Mesangial cell (primary cell): ENCODE measurements at places on chromosomes 2 and 18. TPM values are rescaled to one million over a fixed set of nuclear protein-coding genes. Genes with fewer than 3 reads are reported as not detected.

ZDBF2 gene
- total RNA-seq = 2.4 and 4.3 TPM in 2 replicates

IL36B gene
- total RNA-seq = not detected in 2 replicates

CPO gene
- 0.13 TPM in 1 of 2 replicates, not detected in the other for total RNA-seq

POTEJ gene
- not detected in 2 replicates for total RNA-seq

MIB1 gene
- total RNA-seq = 17.9 and 19.1 TPM in 2 replicates

PAIP2B gene
- 0.81 and 2.3 TPM in 2 replicates for total RNA-seq

DGUOK gene
- 68.8 and 73.3 TPM in 2 replicates for total RNA-seq

CNGA3 gene
- total RNA-seq = not detected in 2 replicates

KCNJ3 gene
- total RNA-seq = 0.13 and 0.16 TPM in 2 replicates

RAD51AP2 gene
- under 0.01 TPM in 1 of 2 replicates, not detected in the other for total RNA-seq

SERPINB11 gene
- total RNA-seq = not detected in 2 replicates

ARHGEF4 gene
- 1.1 and 4.4 TPM in 2 replicates for total RNA-seq

CEP68 gene
- total RNA-seq = 5.9 and 10.3 TPM in 2 replicates

CYP27A1 gene
- 11.9 and 26.1 TPM in 2 replicates for total RNA-seq

C2orf66 gene
- total RNA-seq = under 0.01 TPM in 1 of 2 replicates, not detected in the other

AQP4 gene
- 0.51 TPM in 1 of 2 replicates, not detected in the other for total RNA-seq

PSMA8 gene
- total RNA-seq = not detected in 2 replicates

LINC00305 gene
- not detected in 2 replicates for total RNA-seq

MPPE1 gene
- 8.8 and 29.7 TPM in 2 replicates for total RNA-seq

SLC16A14 gene
- total RNA-seq = 0.81 and 1.6 TPM in 2 replicates

CPS1 gene
- total RNA-seq = 1.3 and 4.8 TPM in 2 replicates

PPP1R1C gene
- total RNA-seq = 1.3 TPM in 1 of 2 replicates, not detected in the other

TBR1 gene
- not detected in 2 replicates for total RNA-seq
